ENCODE measurements at places on chromosomes 4 and X.

- DNase-seq: no peak
Measured at GRCh38 chr4:20883231-20883630, 183.0 kb downstream of the PACRGL start.

GRCh38 chrX:20454117-20454516 is 187.4 kb upstream of the RPS6KA3 start:
- peak; percentile 11 for DNase-seq

DNA sequence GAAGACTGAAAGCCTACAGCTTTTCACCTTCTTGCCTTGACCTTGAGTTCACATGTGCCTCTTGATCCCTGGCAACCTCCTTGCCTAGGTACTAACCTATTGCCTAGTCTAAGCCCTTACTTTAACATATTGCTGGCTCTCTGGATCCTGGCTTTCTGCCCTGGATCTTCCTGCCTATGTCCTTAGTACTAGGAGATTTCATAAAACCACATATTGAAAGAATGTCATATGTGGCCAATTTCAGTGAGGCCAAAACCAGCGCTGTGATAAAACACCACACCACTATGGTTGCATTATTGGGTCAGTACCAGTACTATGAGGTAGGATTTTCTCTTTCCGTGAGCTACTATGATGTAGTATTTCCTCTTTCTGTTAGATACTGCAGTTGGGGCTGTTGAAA is 80.4 kb downstream of the CT47B1 start:
- no peak for DNase-seq

DNA sequence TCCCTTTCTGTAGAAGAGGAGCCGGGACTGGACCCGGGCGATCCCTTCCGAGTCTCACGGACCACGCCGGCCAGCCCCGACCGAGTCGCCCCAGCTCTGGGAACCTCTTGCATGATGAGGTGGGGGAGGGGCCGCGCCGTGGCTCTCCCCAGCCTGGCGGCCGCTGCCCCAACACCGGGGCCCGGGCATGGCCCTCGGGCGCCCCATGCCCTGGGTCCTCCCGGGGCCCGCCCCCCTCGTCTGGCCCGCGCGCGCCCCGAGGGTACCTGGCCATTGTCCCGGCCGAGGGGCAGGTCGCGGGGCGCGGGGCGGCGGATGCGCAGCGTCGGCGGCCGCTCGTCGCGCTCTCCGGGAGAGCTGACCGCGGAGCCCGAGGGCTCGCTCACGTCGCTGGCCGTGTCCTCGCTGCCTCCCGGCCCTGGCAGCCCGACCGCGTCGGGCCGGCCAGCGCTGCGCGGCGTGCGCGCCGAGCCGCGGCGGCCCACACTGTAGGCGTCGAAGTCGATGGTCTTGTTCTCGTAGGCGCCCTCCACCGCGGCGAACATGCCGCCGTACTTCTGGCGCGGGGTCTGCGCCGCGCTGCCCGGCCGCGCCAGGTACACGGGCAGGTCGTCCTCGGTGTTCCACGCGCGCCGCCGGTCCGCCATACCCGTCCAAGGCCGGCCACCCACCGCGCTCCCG is 423 bp downstream of the CRMP1 start:
- no peak for DNase-seq

GRCh38 chr4:102988429-102989020 is 31.0 kb downstream of the SLC9B1 start:
- no peak for DNase-seq

- peak; percentile 60 for DNase-seq
Measured at GRCh38 chr4:113899271-113900070, 80.0 kb downstream of the ARSJ start.

GRCh38 chr4:81447566-81448229 is 24.0 kb downstream of the RASGEF1B start:
- DNase-seq: no peak

DNA sequence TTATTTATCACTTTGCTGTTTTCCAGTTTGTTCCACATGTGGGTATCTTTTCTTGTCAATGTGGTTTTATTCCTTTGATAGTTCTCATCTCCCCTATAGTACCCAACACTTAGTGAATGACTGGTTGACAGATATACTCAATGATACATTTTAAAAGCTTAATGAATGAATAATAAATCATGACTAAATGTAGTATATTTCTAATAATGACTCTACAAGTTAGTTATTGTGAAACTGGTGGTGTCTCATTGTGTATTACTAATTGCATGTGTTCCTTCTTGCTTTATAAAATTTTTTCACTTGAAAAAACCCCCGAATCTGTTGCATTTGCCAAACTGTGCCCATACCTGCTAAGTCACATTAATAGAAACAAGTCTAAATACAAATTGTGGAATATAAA is 95.4 kb downstream of the MBNL3 start:
- DNase-seq: no peak
